Upper lobe of left lung (tissue), 6 donors: ENCODE measurements at places on chromosomes 1 and 21. TPM values are rescaled to one million over a fixed set of nuclear protein-coding genes. Genes with fewer than 3 reads are reported as not detected.

Gene MNDA
- total RNA-seq, result 16.2 TPM

Gene SYCP1
- total RNA-seq, result not detected

Gene BRINP2
- total RNA-seq, result not detected

- DNase-seq, result no peak
Measured at GRCh38 chr1:227489572-227489971, 73.8 kb upstream of the ZNF678 start.

GRCh38 chr1:223215026-223215425 is 72.0 kb upstream of the TLR5 start:
- DNase-seq, result no peak

DNA sequence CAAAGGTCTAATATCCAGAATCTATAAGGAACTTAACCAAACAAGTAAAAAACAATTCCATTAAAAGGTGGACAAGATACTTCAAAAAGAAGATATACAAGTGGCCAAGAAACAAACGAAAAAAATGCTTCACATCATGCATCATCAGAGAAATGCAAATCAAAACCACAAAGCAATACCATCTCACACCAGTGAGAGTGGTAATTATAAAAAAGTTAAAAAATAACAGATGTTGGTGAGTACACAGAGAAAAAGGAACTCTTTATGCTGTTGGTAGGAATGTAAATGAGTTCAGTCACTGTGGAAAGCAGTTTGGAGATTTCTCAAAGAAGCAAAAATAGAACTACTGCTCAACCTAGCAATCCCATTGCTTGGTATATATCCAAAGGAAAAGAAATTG is 218.6 kb downstream of the SLC44A5 start:
- no peak for DNase-seq

GRCh38 chr1:84940481-84940880 is 47.5 kb upstream of the LPAR3 start:
- no peak for DNase-seq

- no peak for DNase-seq
Measured at GRCh38 chr21:28627691-28628090, 365.0 kb downstream of the LTN1 start.
